Renal cortex interstitium (tissue), 15 donors: ENCODE measurements at places on chromosomes 1 and 21. TPM values are rescaled to one million over a fixed set of nuclear protein-coding genes. Genes with fewer than 3 reads are reported as not detected.

DNA sequence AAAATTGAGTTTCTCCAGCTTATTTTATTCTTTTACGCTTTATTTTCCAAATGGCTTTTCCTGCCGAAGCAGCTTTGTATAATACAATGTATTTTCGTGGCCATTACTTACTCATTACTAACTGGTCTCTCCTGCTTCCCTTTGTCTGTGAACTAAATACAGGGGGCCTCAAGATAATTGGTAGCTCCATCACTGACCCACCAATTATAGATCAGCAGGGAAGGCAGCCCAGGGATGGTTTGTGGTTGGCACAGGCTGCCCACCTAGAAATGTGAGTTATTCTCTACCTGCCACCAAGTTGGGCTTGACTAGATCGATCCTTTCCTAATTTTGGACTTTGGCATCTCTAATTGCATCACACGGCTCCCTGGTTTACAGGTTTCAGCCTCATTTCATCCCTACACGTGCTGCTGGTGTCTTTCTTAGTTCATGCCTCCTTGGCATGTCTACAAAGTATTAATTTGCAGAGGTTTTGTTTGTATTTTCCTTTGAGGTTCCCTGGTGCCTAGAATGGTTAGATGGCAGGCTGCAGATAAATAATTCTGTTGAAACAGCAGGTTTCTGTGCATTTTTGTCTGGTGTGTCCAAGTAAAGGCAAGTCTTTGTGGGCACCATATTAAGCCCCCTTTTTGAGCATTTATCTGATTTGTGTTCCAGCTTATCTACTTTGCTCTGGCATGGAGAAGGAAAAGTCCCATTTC is 35.2 kb downstream of the PEX14 start:
- DNase-seq = no peak

- no peak for DNase-seq
Measured at GRCh38 chr1:67923074-67923473, 89.8 kb upstream of the GNG12 start.

GRCh38 chr1:54499360-54500106 is 48.5 kb upstream of the ACOT11 start:
- no peak for DNase-seq

- DNase-seq = no peak
Measured at GRCh38 chr1:183246436-183246835, 60.4 kb downstream of the LAMC2 start.

Gene CLDN17
- polyA plus RNA-seq = not detected

- DNase-seq = no peak
Measured at GRCh38 chr1:21623410-21623961, 45.7 kb downstream of the RAP1GAP start.

GRCh38 chr1:89918794-89919155 is 76.1 kb upstream of the ZNF326 start:
- no peak for DNase-seq

DNA sequence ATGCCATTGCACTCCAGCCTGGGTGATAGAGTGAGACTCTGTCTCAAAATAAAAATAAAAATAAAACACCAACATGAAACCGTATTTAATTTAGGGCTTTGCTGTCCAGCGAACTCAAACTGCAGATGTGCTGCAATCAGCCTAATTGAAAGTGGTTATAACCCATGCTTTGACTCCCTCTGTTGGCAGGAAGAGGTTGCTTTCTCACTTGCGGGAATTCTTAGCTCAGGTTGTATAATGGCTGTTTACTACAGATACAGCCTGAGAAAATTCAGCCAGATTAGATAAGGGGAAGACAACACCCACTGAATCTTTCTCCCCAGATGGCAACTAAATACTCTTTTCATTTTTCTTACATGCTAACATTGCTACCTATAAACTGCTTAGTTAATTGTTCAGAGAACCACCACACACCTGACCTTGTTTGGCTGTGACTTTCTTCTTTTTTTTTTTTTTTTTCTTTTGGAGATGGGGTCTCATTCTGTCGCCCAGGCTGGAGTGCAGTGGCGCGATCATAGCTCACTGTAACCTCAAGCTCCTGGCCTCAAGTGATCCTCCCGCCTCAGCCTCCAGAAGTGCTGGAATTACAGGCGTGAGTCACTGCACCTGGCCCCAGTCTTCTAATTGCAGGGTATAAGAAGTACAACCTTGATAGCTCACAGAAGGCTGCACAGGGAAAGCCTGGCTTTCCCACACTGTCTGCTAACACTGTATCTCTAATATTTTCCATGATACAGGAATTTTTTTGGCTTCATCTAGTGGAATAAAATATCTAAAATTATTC is 34.6 kb downstream of the DNTTIP2 start:
- DNase-seq = peak; percentile 55

DNA sequence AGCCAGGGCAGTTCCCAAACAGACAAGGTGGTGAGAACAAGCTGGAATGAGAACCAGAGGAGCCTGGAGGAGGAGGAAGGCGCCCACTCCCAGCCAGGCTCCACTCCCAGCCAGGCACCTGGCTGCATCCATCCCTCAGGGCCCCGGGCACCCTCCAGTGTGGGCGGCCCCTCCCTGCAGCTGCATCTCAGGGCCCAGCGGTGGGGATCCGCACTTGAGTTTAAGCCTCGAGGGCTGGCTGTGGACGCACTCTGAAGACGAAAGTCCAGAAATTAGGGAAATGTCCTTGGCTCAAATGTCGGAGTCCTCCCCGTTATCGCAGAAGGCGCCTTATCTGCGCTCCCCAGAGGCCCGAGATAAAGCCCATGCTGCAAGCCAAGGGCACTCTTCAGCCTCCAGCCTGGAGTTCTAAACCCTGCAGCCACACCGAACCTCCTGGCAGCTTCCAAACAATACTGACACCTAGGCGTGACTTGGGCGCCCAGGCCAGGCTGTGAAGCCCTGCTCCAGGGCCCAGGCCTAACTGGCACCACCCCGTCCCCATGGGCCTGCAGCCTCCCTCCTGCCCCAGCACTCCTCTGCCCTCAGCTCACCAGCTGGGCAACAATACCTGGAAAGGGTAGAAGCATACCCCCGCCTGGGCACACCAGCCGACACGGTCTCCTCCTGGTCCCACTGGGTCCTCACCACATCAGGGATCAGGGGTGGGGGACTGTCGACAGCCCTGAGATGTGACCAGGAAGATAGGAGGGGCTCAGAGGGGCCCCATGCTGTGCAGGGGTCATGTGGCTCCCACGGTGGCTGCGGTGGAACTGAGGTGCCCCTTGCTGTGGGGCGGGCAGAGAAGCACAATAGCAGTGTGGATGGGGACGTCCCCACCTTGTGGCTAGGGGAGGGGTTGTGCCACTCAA is 184.8 kb upstream of the VAMP3 start:
- DNase-seq = no peak

DNA sequence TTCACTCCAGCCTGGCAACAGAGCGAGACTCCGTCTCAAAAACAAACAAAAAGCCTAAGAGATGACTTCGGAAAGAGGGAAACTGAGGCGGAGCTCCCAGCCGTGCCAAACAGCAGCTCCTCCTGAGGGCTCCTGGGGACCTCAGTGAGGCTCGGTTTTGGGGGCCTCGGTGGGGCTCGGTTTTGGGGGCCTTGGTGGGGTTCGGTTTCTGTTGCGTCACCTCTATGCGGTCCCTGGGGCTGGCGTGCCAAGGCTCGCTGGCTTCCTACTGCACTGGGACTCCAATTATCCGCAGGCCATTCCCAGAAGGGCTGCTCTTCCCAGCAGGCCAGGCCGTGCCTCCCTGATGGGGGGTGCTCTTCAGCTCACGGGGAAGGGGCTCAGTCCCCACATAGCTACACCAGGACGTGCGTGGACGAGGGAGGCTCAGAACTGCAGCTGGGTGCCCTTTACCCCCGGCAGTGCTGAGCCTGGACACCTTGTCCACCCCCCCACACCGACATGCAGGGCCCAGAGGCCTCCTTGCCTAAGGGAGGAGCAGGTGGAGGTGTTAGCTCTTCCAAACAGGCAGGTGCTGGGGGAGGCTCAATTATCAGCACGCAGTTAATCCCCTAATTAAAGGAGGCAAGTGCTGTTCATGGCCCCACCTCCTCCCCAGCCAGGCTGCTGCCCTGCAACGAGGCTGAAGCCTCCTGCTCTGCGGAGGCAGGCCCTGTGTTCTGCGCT is 5.1 kb upstream of the C1orf159 start:
- no peak for DNase-seq

Gene RNF186
- 0.32 TPM for polyA plus RNA-seq

Gene WDR3
- 24.9 TPM for polyA plus RNA-seq

DNA sequence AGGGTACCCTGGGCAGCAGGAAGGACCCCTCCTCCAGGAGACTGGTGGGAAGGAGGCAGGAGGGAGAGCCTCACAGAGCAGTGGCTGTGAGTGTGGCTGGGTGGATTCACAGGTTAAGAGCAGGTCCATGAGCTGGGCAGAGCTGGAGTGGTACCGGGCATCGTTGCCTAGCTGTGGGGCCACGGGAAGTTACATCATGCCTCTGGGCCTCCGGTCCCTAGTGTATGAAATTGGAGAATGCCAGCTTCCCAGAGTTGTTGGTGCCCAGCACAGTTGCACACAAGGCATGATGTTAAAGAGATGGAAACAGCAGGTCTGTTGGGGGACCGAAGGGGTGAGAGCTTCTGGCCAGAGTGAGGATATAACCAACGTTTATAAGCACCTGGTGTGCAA is 18.5 kb downstream of the FOXO6 start:
- DNase-seq = no peak

Gene LCE1F
- not detected for polyA plus RNA-seq
